Activated CD8-positive, alpha-beta memory T cell treated with anti-CD3 and anti-CD28 coated beads for 48 hours (primary cell): ENCODE measurements at places on chromosomes 2 and 18.

DNA sequence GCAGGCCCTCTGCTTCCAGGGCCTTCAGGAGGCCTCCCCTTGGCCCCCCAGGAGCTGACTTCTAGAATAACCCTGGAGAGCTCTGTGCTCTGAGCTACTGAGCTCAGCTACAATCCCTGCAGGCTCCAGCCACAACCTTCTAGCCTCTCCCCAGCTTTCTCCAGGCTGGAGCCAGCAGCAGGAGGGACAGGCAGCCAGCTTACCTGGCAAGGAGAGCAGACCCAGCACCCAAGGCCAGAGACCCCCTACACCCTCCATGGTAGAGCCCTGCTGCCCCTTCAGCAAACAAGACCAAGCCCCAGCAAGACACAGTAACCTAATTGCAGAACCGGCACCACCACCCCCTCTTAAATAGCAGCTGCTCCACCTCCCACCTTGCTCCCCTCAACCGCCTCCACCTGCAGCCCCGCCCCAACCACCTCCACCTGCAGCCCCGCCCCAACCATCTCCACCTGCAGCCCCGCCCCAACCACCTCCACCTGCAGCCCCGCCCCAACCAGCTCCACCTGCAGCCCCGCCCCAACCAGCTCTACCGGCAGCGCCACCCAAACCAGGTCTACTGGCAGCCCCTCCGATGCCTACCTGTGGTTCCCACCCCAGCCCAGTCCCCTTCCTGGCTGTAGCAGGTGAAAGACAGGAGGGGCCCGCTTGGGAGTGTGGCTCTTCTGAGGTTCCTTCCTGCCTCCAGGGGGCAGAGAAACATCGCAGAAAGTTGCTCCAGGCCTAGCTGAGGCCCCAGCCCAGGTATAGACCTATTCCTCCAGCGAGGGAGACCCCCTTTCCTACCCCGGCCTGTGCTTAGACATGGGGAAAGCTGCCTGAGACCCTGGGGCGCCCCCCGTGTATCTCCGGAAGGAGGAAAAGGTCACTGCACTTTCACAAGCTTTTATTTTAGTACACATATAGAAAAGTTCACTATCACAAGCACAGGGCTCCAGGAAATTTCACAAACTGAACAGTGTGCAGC, at the start of gene ASTL:
Gene ASTL, minus strand, starts transcription at position 324 of the 967 bp plus-strand sequence. Its CDS starts 66 bp downstream, at position 258.
- DNase-seq = no peak

- DNase-seq = no peak
These were observed 442.5 kb downstream of the LRATD1 start for GRCh38 chr2:15074751-15075700.

- DNase-seq = no peak
These were observed 138.3 kb downstream of the ZBTB7C start for GRCh38 chr18:48270929-48271328.

DNA sequence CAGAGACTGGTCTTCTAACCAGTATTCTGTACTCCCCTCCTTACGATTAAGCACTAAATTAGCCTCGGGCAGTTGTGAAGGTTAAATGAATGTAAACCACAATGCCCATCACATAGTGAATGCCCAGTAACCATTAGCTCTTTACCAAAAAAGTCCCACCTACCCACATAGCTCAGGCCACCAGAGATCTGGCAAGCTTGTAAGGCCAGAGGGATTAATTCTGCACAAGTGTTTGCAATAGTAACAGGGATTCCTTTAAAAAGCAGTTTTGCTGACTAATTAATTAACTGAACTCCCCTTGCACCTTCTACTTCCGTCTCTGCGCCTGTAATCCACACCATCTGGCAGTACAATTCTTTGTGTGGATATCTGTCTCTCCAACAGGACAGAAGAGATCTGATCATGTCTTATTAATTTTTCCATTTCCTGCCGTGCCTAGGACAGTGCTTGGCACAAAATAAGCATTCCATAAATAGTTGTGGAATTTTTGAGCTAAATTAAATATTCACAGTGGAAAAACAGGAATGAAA, 36.2 kb upstream of the IGFBP2 start:
- no peak for DNase-seq

- DNase-seq = no peak
These were observed 145.9 kb upstream of the FHL2 start for GRCh38 chr2:105544591-105545377.

- DNase-seq = no peak
These were observed 197.8 kb downstream of the MEMO1 start for GRCh38 chr2:31813016-31813415.

GRCh38 chr2:217994776-217995274, 8.0 kb downstream of the TNS1 start:
- no peak for DNase-seq

DNA sequence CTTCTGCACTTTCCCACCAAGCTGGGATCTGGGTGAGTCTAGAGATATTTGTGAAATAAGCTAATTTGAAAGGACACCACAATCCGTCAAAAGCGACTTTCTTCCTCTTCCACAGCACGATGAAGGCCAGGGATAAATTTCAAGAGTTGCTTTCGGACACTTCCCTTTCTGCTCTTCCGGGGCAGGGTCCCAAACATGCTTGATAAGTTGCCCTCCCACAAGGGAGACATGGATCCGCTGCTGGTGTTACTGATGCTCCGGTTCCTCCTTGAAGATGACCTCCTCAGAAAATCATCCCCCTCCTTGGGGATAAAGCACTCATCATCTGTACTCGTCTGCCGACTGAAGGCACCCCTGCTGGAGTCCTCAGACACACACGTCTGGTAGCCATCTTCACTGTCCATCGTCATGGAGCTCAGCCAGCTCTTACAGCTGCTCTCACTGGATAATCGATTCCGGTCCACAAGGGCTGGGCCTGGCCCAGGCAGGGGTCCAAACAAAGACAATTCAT, 28.2 kb downstream of the CYTIP start:
- DNase-seq = no peak

GRCh38 chr2:151408788-151409600, 708 bp upstream of the RIF1 start:
- no peak for DNase-seq

DNA sequence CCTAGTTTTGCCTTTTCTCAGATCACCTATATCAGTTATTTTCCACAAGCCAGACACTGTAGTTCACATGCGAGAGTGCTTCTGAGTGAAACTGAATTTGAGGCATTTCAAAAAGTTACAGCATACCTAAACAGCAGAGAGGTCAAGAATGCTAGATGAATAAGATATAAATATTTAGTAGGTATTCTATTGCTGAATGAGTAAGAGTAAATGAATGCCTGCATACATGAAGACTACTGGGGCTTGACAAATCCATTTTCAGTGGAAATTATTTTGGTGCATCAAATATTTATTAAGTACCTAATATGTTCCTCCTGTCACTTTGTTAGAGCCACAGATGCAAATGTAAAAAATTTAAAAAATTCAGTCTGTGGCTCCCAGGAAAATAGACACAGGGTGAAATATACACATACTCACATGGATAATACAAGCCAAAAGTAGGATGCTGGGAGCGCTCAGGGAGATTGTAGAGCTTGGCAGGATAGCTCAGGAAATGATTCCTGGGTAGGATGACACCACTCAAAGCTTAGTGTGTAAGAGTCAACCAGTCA, 27.6 kb upstream of the CDC42EP3 start:
- no peak for DNase-seq

DNA sequence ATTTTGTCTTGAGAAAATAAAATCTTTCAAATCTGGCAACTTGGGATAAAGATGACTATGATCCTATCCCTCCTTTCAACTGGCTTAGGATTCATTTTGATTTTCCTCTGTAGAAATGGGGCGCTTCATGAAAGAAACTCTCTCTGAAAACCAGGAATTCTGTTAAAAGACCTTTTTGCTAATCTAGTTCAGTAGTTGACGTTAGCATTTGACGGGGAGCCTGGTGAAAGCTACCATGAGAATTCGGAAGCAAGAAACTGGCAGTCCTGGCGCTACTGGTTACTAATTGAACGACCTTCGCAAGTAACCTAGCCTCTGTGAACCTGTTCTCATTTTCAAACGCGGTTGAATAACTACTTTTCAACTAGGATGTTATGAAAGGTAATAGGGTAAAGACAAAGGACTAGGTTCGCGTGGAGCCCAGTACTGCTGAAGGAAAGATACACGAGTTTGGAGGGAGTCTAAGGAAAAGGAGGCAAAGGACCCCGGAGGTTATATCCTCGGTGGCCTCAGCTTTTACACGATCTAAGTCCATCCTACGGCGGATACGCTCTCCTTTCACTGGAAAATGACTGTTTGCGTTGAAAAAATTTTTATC, 604 bp upstream of the STK11IP start:
- DNase-seq = no peak

GRCh38 chr2:112081262-112081661, 26.2 kb downstream of the TMEM87B start:
- DNase-seq = no peak

GRCh38 chr2:218865396-218865795, 5.8 kb downstream of the WNT6 start:
- DNase-seq = no peak

DNA sequence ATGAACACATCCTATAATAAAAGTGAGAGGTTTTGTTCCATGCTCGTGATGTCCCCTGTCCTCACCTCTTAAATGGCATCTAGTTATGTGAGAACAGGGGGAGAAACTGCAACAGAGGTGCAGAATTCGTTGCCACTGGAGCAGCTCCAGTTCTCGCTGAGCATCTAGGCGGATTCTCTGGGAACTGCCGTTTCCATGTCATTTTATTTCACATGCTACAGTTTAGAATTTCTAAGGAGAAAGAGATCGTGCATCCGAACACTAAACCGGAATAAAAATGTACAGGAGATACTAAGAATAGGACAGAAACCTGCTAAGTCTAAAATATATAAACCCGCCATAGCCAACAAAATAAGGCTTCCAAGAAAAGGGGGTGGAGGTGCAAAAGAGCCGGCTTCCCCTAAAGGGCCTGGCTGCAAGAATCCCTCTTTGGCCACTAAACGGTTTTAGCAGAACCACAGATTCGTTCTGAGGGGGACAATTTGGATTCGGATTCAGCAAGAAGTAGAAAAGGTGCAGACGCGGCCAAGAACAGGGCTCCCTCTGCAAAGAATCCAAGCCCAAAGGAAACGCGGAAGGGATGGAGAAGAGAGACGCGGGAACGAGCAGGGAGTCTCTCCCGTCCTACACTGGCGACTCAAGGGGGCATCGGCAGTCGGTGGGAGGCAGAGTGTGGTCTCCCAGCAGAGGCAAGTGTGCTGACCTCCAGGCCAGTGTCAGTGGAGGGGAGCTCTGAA, 1.3 kb downstream of the TMEM163 start:
- DNase-seq = no peak

DNA sequence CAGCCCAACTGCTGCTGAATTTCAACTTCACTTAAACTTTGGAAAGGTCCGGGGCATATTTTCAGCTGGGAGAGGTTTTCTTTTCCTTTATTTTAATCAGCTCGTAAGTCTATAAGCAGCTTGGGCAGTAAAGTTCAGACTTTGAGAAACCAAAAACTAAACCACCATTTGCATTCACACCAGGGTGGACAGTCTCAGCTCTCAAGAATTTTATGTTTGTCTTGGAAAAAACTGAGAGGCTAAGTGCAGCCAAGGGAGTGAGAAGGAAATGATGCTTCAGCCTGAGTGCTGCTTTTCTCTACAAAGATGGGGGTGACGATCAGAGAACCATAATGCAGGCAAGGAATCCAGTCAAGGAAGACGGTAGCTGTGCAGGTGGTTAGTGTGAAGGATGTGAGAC, 30.2 kb downstream of the MCFD2 start:
- no peak for DNase-seq

- DNase-seq = no peak
These were observed 177.4 kb downstream of the TMEM182 start for GRCh38 chr2:102939207-102939606.

DNA sequence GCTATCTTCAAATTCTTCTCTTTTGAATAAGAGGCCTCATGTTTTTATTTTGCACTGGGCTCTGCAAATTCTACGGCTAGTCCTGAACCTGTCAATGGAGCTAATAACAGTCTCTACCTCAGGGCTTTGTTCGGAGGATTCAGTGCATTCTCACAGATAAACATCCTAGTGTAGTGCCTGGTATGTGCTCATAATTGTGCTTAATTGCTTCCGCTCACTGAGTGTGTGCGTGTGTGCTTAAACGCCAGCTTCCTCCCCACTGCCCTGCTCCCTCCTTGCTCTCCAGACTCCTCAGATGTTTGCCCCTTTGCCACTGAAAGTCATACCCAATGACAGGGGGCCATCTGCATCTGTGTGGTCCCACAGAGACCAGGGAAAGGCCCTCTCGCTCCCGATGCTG, 6.7 kb downstream of the GYPC start:
- DNase-seq = no peak

DNA sequence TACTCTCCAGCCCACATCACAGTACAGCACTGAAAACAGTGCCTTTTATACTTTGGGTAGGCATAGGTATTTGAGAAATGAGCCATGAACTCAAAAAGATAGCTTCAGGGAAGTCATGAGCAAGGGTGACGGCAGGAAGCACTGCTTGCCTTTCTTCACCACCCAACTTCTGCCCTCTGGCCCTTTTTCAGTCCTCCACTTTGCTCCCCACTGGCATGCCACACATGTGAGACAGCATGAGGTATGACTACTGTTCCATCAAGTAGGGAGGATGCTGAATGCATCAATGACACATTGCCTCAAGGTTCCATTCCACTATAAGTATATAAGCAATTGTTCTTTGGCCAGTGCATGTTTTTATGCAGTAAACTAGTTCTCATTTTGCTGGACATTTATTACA, 373.0 kb downstream of the NRXN1 start:
- no peak for DNase-seq

- no peak for DNase-seq
These were observed 106.6 kb upstream of the STON1 start for GRCh38 chr2:48423376-48423775.

GRCh38 chr2:46196871-46197462, 100.2 kb upstream of the EPAS1 start:
- no peak for DNase-seq

DNA sequence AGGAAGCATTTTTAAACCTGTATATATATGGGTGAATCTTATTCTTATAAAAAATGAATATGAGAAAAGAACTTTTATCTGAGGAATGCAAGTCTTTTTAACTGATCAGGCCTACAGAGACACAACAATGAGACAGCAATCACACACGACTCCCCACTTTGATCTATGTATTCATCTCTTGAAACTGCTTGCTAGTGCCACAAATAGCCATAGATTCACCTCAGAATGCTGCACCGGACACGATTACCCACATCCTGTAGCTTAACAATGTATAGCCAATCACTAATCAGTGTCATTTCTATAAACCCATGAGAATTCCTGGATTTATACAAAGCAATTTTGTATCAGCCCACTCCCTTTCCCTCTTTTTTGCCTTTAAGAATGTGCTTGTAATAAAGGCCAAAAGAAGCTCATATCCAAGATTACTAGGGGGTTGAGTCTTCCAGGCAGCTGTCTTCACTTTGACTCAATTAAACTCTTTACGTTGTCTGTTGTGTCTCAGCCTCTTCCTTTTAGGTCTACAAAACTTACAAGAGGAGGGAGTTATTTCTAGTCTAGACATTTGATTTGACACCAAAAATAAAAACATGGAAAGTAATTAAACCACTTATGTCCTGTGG, 94.9 kb downstream of the MBD2 start:
- no peak for DNase-seq
